ENCODE measurements at places on chromosomes 12 and 14.

DNA sequence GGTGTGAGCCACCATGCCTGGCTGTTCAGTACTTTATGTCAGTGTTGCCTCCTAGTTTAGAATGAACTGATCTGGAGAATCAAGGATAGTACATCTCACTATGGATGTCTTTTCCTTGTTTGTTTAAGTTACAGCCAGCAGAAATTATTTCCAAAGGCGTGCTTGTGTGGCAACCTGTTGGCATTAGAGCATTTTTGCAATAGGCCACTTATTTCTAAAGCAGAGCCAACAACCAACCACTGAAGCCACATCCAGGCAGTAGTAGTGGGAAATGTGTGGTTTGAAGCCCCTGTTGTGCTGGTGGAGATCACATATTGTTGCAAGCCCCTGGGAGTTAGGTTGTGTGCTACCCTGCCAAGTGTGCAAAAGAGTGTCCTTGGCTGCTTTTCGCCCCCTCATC is 3.7 kb downstream of the ANO6 start:
- DNase-seq: no peak

GRCh38 chr12:49264466-49264872 is 413 bp upstream of the TUBA1C start:
- peak; percentile 54 for DNase-seq

DNA sequence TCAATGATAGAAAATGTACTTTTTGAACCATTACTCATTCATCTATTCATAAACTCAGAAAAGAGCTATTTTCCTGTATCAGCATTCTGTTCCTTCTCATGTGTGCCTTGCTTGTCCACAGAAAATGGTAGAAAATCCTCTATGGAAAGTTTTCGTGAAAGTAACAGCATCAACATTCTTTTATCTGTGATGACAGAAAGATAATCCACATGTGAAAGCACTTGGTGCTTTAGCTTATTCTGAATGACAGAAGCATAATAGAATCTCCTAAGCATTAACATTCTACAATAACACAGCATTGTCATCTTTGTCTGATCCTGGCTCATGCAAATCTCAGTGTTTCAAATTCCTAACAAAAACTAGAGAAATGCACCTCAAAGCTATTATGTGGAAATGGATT is 431.9 kb downstream of the ADAMTS20 start:
- no peak for DNase-seq

DNA sequence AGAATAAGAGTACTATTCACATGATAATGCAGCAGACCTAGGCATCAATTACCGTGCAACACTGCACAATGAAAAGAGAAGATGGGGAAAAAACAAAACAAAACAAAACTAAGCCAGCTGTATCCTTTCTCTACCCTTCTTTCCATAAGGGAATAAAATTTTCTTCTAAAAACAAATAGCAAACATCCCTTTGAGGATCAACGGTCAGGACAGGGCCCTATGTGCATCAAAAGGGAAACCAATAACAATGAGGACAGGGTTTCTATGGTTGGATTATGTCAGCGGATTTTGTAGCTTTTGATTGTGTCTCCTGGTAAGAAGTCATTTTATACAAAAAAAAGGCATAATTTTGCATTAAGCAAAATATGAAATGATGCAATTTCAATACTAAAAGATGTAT is 350.3 kb downstream of the SLC6A15 start:
- no peak for DNase-seq

- DNase-seq: peak; percentile 20
These were observed 35.8 kb downstream of the FBXO33 start for GRCh38 chr14:39396448-39396847.

- no peak for DNase-seq
These were observed 848.6 kb upstream of the LRFN5 start for GRCh38 chr14:40758076-40758475.

DNA sequence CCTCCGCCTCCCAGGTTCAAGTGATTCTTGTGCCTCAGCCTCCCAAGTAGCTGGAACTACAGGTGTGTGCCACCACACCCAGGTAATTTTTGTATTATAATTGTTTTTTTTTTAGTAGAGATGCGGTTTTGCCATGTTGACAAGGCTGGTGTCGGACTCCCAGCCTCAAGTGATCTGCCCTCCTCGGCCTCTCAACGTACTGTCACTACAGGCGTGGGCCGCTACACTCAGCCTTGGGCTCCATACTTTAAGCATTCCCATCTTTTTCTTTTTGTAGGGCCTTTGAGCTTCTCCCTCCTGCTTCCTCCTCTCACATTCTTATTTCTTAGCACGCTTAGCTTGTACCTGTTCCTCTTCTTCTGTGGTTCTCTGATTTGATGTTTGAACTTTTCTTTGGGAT is 62.8 kb downstream of the SERPINA3 start:
- DNase-seq: no peak

DNA sequence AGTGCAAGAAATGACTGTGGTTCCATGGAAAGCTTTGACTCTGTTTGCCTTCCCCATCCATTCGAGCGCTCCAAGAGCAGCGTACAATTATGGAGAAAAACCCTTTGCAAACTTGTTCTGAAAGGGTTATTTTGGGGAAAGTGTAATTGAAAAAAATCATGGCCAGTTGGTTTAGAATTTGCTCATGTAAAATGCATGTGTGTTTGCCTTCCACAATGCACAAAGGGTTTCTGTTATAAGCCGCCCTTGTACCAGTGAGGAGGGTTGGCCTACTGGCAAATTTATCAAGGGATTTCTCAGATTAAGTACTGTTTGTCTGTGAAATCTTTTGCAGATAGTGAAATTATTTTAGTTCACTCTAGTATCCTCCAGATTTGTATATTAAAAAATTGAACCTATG is 62.7 kb upstream of the PELI2 start:
- DNase-seq: no peak

DNA sequence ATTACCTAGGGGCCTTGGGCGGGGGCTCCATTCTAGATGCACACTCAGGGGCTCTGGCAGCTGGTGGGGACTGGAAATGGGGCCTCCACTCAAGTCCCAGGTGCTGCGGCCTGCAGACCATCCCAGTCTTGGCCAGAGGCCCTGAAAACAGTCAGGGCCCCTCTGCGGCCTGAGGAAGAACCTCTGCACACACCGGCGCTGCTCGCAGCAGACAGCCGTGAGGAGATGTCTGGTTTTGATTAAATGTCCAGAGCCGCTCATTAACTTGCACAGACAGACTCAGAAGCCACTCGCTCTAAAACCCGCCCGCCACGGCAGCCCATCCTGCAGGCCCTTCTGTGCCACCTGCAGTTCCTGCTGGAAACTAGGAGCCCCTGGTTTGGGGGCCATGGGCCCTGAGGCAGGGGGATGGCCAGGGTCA is 36.4 kb upstream of the NCOR2 start:
- DNase-seq: no peak

- no peak for DNase-seq
These were observed 772.5 kb downstream of the DIO2 start for GRCh38 chr14:79438696-79439342.

- peak; percentile 53 for DNase-seq
These were observed 77.1 kb upstream of the ACTN1 start for GRCh38 chr14:69055999-69056788.

GRCh38 chr14:23259426-23259825 is 21.7 kb downstream of the RNF212B start:
- no peak for DNase-seq

DNA sequence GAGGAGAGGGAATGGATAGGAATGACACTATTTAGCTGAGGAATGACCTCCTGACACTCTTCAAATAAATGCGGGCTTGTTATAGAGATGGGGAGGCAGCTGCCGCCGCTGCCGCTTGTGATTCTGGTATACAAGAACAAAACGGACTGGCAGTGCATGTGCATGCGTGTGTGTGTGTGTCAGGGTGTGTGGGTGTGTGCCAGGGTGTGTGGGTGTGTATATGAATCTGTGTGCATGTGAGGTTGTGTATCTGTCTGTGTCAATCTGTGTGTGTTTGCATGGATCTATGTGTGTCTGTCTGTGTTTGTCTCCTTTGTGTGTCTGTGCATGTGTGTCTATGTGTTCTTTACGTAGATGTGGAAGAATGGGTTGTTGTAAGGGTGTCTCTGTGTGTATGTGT is 26.0 kb upstream of the LHX5 start:
- no peak for DNase-seq

All from fibroblast of lung (primary cell).